ENCODE measurements at places on chromosomes 16 and 17. TPM values are rescaled to one million over a fixed set of nuclear protein-coding genes. Genes with fewer than 3 reads are reported as not detected.

ABHD15 gene
- 2.5 TPM for total RNA-seq

CCDC200 gene
- not detected for total RNA-seq

LPO gene
- 0.62 TPM for total RNA-seq

GRAPL gene
- not detected for total RNA-seq

NSRP1 gene
- total RNA-seq, result 15.7 TPM

SMIM36 gene
- total RNA-seq, result not detected

TP53TG3F gene
- total RNA-seq, result not detected

PLD6 gene
- not detected for total RNA-seq

MYBBP1A gene
- 213 TPM for total RNA-seq

KIFC3 gene
- total RNA-seq, result 12.5 TPM

GNAO1 gene
- 20.0 TPM for total RNA-seq

TERB1 gene
- not detected for total RNA-seq

CBFA2T3 gene
- total RNA-seq, result 1.5 TPM

CCR7 gene
- 0.59 TPM for total RNA-seq

DNA sequence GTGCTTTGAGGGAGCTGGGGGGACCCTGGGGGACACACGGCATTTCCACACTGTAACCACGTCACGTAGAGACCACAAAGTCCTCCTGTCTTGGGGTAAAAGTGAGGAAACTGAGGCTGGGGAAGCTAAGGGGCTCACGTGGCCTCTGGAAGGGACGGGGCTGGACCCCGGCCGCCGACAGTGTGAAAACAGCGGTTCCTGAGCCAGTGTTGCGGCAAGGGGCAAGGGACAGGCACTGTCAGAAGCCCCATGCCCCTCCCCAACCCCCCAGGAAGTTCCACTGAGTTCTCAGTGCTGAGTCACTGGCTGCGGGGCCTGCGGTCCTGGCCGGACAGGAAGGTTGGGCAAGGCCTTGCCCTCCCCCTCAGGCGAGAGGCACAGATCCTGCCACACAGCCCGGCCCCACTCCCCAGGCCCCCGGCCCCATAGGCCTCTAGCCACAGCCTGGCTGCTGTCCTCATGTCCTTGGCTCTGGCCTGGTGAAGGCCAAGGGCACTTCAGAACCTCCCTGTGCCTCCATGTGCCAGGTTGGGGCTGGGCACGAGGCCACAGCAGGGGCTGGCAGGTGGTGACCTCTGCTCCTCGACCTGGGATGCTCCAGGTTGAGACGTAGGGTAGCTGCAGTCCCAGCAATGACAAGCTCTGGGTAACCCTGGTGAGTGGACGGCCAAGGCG is 5.0 kb upstream of the CCDC57 start:
- DNase-seq, result no peak

GRCh38 chr17:44970136-44970741 is 2.1 kb upstream of the C1QL1 start:
- DNase-seq, result peak; percentile 76

GRCh38 chr17:72466199-72466598 is 345.4 kb downstream of the SOX9 start:
- DNase-seq, result no peak

GRCh38 chr17:28093999-28094716 is 51.7 kb downstream of the NLK start:
- no peak for DNase-seq

GRCh38 chr17:54013072-54013471 is 190.3 kb downstream of the KIF2B start:
- DNase-seq, result peak; percentile 48

- peak; percentile 53 for DNase-seq
Measured at GRCh38 chr17:46056800-46057304, 57.8 kb downstream of the STH start.

GRCh38 chr17:69187294-69187693 is 41.3 kb downstream of the ABCA10 start:
- no peak for DNase-seq

DNA sequence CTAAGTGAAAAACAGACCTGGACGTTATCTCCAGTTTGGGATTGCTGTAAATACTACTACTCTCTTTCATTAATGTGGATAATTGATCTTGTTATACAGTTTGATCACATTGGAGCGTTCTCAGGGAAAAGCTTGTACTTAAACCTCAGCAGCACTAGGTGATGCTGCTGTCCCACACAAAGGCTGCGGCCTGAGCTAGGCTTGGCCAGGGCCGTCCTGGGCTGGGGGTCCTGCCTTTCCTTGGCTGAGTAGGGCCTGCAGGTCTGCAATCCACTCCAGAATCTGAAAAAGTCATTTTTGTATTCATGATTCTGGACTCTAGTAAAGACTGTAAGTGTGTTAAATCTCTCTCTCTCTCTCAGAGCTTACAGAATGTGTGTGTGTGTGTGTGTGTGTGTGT is 23.7 kb upstream of the PMFBP1 start:
- DNase-seq, result peak; percentile 71

- no peak for DNase-seq
Measured at GRCh38 chr16:86261379-86261778, 248.9 kb upstream of the FOXF1 start.

- peak; percentile 34 for DNase-seq
Measured at GRCh38 chr16:59201821-59202220, 467.7 kb upstream of the GOT2 start.

DNA sequence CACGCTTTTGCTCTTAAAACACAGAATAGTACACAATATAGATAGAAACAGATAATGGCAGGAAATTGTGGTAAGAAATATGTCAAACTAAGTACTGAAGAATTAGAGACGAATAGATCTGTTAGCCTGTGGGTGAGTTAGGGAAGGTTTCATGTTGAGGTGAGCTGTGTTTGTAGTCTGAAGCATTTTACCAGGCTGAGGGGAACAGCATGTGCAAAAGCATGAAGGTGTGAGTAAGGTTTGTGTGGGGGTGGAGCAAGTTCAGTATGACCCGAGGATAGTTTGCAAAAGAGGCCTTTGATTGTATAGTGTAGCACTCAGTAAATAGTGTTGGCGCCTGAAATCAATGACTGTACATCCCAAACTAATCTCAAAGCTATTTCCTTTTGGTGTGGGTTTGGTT is 13.8 kb downstream of the IGSF6 start:
- DNase-seq, result no peak

DNA sequence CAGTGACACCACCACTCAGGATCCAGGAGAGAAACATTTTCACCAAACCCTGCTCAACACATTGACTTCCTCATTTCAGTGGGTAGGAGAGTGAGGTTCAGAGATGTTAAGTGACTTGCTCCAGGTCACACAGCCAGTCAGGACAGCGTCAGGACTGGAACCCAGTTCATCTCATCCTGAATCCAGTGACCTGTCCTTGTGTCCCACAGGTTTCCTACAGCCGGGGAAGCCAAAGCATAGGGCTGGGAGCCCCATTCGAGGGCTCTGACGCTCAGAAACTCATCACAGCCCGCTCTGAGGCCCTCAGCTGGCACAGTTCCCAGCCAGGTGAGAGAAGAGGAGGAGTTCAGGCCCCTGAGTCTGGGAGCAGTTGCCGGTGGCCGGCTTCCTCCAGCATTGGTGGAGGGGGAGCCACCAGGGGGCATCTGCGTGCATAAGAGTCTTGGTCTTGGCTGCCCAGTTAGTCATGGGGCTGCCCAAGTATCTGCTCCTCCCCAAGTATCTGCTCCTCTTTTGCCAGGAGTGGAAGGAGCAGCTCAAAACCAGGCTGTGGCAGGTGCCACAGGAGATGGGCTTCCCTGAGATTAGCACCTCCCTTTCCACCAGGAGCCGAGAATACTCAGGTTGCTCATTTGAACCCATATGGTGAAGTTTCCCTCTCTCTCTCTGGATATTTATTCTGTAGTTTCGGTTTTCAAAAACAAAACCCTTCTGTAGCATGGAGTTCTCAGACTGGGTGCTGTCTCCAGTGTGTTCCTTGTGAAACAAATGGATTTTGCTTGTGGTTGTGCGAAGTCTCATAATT is 56.0 kb downstream of the TNFRSF13B start:
- DNase-seq, result peak; percentile 84

DNA sequence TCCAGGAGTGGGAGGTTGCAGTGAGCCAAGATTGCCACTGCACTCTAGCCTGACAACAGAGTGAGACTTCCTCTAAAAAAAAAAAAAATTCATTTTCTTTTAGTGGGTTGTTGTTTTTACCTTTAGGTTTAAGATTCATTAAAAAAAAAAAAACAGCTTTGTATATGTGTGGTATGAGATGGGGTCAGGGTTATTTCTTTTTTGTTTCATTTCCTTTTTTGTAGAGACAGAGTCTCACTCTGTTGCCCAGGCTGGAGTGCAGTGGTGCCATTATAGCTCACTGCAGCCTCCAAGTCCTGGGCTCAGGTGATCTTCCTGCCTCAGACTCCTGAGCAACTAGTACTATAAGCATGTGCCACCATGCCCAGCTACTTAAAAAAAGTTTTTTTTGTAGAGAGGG is 47.0 kb downstream of the BCAS3 start:
- DNase-seq, result no peak

DNA sequence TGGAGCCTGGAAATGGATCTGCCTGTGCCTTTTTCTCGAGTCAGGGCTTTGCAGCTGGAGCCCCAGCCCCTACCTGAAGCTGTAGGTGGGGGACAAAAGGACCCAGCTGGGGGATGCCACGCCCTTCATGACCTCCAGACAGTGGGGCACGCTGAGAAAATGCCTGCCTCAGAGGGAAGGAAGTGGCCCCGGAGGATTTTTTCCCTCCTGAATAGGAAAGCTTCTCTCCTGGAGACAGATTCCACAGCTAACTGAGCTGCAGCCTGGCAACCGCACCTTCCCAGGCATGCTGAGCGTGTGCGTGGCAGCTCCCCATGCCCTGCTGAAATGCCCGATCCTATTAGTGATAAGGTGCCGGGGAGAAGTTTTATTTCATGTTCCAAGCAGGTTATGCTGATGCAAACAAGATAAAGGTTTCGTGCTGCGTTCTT is 58.0 kb downstream of the AIPL1 start:
- DNase-seq, result peak; percentile 19

GRCh38 chr16:12876778-12877177 is 24.6 kb upstream of the SHISA9 start:
- no peak for DNase-seq

DNA sequence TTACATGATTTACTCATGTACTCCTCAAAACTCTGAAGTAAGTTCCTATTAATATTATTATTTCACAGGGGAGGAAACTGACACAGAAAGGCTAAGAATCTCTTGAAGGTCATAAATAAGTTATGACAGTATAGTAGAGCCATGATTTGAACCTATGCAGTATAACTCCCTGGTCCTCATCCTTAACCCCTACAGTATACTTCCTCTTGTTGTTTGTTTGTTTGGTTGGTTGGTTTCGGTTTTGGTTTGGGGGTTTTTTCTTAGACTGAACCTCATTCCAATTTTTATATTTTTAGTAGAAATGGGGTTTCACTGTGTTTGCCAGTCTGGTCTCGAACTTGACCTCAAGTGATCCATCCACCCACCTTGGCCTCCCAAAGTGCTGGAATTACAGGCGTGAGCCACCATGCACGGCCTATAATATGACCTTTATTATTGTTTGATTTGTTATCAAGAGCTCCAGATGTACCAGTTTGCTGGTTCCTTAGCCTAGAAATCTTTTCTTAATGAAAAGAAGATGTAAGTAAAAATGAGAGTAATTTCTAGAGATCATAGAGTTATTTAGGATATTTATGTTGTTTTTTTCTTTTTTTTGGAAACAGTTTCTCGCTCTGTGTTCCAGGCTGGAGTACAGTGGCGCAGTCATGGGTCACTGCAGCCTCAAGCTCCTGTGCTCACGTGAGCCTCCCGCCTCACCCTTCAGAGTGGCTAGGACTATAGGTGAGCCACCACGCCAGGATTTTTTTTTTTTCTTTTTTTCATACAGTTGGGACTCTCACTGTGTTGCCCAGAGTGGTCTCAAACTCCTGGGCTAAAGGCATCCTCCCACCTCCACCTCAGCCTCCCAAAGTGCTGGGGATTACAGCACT is 4.8 kb downstream of the PRR11 start:
- DNase-seq, result no peak

DNA sequence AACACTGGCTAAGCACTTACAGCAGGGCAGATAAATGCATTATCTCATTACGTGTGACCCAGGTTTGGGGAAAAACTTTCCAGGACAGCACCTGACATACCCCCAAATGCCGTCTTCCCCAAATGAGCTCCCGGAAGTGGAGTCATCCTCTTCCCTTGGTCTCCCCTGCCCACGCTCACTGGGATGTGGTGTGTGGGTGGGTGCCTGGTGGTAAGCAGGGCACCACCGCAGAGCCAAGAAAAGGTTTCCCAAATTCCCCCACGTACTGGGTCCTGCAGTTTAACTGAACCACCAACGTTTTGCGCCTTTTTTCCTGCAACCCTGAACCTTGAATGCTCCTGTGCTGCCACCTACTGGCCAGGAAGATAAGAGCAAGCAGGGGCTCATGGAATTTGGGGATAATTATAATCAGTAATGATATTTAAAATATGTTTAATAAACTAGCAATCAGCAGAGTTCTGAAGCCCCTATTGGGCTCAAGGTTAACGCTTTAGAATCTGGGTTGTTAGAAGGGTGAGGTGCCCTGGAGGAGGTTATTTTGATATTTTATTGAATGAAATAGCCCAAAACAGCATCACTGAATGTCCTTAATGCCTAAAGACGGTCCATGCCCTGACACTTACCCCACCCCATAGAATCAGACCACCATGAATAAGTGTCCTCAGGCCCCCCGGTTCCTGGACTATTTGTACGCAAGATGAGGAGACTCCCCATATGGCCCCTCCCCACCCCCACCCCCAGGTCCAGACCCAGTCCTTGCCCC is 8.0 kb downstream of the SPPL2C start:
- peak; percentile 86 for DNase-seq

DNA sequence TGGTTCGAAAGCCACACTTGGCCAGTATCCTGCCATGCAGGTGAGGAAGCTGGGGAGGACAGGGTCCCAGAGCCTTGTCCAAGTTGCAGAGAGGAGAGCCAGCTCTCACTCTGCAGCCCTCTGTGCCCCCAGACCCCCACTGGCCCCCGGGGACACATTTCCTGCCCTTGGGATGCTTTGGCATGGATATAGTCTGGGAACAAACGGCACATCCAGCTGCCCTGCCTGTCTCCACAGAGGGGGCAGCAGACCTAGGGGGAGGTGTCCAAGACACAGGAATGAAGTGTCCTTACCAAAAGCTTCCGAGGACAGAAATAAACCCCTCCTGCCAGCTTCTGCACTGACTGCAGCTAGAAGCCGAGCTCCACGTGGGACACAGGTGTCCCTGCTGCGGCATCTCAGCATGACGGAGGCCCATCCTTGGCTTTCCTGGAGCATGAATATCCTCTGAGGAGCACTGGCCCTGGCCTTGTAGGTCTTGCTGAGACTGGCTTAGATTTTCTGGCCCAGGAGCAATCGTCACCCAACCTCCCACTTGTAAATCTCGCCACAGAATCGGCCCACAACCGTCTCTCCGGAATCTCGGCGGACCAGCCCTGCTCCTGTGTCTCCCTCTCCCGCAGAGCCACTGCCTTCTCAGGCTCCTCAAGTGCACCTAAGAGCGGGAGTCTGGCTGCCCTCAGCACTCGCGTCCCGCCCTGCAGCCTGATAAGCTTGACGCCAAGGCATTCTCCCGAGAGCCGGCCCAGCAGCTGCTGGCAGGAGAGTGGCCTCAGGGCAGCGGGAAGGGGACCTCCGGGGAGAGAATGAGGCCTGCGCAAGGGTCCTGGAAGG is 1.1 kb upstream of the CAPN15 start:
- DNase-seq, result peak; percentile 76

DNA sequence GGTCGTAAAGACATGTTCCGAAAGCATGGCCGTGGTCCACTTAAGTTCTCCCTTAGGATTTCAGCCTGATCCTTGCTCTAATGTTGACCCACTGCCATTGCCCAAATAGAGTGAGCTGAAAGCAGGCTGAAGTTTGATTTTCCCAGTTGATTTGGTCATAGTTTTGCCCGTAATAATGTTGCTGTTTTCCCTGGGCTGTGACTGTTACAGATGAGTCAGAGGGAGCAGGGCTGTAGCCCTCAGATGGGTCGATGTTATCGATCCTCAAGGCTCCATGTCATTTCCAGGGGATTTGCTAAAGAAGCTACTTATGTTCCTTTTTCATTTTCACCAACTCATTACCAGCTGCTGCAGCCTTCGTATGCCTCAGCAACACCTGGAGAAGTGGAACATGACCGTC is 169.0 kb upstream of the ZFHX3 start:
- no peak for DNase-seq
